ENCODE measurements at places on chromosomes 1 and 21.

DNA sequence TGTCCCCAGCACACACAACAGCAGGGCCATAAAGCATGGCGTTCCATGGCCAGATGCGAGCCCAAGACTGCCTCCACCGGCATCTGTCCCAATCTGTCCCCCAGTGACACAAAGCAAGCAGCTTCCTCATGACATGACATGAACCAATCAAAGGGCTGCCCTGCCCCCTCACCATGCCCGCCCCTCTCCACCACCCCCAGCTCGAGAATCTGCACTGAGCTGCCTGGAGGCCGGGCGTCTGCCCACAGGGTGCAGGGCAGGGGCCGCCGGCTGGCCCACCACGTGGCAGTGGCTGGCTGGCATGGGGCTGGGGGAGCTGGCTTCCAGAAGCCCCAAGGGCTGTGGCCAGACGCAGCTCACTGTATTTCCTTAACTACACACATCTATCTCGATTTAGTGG lies 27.8 kb downstream of the WNT9A start:
- no peak for DNase-seq

DNA sequence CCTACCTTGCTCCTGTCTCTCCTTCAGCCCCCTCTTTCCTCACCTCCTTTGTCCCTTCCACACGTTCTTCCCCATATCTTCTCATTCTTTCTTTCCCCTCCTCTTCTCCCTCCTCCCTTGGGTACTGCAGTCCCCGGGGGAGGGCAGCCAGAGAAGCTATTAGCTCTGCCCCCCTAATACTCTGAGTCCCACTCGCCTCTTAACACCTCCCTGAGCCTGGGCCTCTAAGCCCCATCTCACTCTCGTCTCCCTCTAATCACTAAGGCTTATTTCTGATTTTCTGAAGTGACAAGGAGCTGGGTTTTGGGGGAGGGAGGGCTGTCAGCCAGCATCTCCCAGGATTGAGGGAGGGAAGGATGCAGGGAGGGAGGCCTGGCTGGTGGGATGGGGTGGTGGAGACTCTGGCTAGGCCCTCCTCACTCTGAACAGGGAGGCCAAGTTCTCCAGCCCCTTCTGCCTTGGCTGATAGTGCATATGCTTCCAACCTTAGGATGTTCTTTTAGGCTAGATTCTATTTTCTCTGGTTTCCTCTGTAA lies 25.6 kb upstream of the DMBX1 start:
- no peak for DNase-seq

DNA sequence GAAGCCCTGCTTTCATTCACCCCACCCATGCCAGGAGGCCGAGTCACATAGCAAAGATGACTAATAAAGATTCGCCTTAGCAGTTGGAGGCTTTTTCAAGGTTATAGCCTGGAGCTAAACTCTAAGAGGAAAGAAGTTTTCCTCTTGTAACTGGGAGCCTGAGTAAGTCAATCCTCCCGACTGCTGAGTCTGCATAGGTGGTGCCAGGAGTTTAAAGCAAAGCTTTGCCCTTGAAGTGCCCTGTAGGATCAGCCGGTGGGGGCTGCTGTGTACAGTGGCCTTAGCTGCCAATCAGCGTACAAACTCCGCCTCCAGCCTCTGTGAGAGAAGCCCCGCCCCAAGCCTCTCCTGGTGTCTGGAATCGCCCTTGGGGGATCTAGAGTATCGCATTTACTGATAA lies 147.5 kb upstream of the SPATA6 start:
- DNase-seq: no peak

GRCh38 chr1:2448098-2448445 lies 28.0 kb upstream of the PLCH2 start:
- DNase-seq: no peak

DNA sequence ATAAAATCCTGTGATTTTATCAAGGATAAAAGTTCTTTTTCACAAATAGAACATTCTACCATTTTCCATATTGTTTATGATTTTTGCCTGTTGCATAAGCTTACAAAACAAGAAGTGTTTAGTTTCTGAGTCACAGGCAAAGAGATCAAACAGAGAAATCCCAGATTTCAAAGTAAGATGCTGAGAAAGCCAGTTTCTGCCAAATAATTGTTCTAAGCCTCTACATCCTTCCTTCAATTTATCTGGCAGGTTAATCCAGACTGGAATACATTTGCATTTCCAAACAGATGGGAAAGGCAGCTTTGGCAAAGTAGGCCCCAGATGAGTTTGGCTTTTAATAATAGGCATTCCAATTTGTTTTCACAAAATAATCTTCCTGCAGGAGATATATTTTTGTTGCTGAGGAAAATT lies 2.5 kb downstream of the SLC1A7 start:
- no peak for DNase-seq

- no peak for DNase-seq
These were observed 372.2 kb downstream of the USH2A start for GRCh38 chr1:216051071-216051470.

DNA sequence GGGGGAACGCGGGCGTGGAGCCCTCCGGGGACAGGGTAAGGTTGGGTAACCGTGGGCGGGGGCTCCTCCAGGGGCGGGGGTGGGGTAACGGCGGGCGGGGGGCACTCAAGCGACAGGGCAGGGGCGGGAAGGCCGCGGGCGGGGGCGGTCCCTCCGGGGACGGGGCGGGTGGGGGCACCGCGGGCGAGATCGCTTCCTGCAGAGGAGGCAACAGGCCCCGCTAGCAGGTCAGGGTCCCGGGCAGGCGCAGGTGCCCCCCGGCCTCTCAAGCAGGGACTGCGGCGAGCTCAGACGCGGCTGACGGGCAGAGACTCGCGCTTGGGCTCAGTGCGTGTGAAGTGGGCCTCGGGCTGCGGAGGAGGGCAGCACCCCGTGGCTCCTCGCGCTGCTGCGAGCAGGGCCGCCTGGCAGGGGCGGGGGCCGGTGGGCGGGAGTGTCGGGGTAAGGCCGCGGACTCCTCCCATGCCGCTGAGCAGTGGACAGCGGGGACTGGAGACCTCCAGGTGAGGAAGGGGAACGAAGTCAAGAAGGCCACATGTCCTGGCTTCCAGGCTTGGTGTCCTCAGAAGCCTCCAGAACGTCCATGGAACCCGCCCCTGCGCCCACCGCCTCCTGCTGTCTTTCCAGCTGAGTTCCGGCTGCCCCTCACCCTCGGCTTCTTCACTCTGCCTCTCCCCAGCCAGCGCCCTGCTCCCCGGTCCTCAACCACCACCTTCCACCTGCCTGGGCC lies 627 bp upstream of the GNB1 start:
- peak; percentile 64 for DNase-seq

DNA sequence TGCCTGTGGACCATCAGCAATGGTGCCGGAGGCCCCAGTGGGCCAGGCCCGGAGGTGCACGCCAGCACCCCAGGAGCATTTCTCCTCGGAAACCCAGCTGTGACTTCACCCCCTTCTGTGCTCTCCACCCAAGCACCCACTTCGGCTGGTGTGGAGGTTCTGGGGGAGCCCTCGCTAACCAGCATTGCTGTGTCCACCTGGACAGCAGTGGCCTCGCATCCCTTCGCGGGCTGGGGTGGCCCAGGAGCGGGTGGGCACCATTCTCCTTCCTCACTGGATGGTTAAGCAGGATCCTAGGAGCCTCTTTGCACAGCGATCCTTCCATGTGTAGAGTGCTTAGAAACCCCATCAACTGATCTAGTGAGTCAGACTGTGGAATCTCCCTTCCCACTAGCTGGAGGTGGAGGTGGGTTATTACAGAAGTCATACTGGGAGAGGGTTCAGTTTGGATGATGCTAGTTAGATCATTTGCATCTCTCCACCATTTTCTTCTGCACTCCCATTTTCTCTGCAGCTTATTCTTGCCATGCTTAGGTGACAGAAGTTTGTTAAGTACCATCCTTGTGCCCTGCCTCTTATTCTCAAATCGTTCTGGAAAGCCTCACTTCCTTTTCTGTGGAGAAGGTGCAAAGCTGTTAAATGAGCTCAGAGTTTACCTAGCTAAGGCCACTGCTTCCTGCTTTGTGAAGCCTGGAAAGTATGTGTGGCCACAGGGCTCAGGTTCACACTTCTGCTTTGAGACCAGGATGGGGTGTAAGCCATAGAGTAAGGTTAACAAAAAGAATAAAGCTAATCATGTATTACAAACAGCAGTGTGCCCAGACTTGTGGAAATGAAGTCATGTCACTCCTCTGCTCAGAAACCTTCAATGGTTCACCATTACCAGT lies 32.3 kb downstream of the TBX19 start:
- DNase-seq: no peak

DNA sequence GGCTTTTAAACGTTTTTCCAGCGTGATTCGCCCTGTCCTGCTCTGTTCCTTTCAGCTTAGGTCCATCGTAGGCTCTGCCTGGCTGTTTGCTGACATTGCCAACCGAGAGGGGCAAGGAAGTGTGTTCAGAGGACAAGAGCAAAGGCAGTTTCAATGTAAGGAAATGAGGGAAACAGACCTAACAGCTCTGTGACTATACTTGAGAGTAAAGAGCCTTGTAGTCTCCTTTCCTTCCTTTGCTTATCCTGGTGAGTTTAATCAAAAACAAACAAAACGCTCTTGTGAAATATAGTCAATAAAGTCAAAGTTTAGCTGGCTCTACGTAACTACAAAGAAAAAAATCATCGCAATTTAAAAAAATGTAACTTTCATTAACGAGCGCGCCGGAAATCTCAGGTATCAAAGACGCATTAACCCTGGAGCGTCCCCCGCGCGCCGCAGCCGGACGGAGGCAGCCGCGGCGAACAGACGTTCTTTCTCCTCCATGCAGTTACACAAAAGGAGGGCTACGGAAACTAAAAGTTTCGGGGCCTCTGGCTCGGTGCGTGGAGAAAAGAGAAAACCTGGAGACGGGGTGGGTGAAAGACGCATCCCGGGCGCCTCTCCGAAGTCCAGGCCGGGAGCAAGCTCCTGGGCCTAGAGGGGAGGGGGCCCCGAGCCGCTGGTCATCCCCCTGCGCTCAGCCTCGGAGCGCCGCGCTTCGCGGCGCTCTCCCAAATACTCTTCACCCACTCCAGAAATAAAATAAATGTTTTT lies 617 bp upstream of the ADGRL2 start:
- no peak for DNase-seq

- DNase-seq: no peak
These were observed 149.5 kb upstream of the B3GALT2 start for GRCh38 chr1:193335806-193336428.

DNA sequence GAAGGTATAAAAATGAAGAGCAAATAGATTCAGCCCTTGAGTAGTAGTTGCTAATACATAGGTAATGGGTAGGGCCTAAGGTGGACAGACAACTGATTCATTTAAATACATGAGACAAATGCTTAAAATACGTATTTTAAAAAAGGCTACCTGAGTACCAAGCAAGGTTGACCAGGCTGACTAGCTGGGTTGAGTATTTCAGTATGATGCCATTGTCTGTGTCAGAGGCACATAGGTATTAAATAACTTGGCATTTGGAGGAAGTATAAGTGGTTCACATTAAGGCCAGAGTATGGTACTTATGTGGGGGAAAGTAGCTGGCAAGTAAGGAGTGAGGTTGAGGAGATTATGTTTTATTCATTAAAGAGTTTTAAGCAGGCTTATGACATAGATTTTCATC lies 19.4 kb downstream of the NEK7 start:
- no peak for DNase-seq

GRCh38 chr1:234901491-234902049 lies 227.1 kb downstream of the TOMM20 start:
- DNase-seq: no peak

DNA sequence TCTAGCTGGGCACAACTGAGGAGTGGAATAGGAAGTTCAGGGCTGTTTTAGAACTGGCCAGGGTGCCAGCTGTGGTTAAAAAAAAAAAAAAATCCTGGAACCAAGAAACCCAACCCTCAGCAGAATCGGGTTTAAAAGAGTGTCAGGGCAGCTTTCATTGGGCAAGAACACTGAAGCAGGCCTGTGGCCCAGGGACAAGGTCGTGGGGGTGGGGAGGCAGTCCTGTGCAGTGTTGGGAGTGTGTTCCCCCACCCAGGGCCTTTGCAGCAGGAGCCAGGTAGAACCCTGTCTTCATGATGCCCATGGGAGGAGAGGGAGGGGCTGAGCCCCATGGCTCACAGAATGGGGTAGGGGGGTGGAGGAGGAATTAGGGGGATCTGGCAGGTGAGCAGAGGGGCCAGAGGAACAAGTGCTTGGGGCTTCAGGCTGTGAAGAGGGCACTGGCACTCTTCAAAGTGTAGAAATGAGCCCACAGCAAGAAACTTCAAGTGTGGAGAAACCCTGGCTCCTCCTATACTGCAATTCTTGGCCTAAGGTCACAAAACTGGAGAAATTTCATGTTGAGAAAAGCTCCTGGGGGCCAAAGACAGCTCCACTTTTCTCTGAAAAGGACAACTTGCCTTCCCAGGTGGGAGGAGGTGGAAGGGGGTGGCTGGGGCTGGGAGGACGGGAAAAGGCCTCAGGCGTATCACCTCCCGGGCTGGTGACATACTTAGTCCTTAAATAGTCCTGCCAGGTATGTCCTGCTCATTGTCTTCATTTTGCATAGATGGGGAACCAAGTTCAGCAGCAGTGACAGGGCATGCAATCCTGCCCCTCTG lies 39.3 kb downstream of the KIAA1614 start:
- no peak for DNase-seq

DNA sequence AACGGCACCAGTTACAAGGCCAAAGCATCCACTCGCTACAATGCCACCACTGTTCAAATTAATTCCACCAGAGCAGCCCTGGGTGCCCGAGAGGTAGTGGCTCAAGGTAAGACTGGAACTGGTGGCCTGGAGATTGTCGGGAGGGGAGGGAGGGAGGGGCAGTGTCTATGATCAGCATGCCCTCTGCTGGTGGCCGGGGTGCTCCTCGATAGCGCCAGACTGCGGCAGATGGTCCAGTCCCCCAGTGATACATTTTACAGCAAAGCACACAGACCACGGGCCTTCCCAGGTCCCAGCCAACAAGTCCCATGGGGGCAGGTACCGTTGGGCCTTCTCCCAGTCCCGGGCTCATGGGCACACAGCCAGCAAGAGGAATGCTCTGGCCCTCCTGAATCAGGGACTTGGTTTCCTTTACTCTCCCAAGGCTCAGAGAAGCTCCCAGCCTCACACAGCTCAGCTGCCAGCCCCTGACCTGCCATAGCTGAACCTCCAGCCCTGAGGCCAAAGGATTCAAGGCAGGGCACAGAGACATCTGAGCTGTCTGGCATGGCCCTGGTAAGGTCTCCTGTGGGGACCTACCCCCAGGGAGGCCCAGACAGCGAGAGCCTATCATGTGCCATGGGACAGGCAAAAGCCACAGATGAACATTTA lies 15.3 kb downstream of the ACOT7 start:
- no peak for DNase-seq

- no peak for DNase-seq
These were observed 5.4 kb downstream of the PAX7 start for GRCh38 chr1:18635891-18636595.

DNA sequence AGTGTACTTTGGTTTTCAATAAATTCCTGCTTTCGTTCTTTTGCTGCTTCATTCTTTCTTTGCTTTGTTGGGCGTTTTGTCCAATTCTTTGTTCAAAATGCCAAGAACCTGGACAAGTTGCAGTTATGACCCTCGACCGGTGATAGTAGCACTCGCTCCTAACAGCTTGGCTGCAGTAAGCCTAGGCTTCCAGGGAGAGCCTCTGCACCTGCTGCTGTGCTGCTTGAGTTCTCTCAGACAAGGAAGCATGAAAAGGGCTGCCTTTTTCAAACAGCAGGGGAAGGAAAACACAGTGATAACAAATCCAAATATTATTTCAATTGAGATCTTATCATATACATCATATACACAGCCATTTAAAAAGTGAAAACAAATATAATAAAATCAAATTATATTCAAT lies 12.8 kb upstream of the RIPK4 start:
- no peak for DNase-seq

Measured in stimulated activated CD4-positive, alpha-beta T cell treated with anti-CD3 and anti-CD28 coated beads, Interleukin-15, amount 100 ng/mL, for 1 hour (primary cell).